ENCODE measurements at places on chromosomes 11 and 22. TPM values are rescaled to one million over a fixed set of nuclear protein-coding genes. Genes with fewer than 3 reads are reported as not detected.

Gene LDHAL6A
- total RNA-seq: not detected

Gene NXPE2
- total RNA-seq: not detected

Gene GDPD4
- total RNA-seq: not detected

Gene BRSK2
- total RNA-seq: not detected

Gene OR5T3
- total RNA-seq: not detected

DNA sequence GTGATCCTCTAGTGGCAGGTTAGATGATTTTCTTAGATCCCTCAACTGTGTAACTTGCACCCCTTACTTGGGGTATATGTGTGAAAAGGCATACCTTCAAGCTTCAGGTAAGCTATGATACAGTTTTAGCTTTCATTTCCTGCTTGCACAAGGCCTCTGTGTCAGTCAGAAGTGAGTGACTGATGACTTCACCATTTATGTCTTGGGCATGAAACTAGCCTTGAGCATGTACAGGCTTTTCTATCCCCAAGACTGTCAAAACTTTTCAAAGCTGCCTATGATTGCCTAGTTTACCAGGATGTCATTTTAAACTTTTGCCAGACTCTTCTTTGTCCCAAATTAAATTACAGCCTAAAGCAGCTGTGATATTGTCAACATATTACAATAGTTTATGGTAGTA is 286.1 kb upstream of the CNTN5 start:
- H3K4me1 ChIP-seq: no peaks in the 10 kb centered on the region
- H3K27me3 ChIP-seq: no peaks in the 10 kb centered on the region
- H3K36me3 ChIP-seq: no peaks in the 10 kb centered on the region
- DNase-seq: no peak

GRCh38 chr22:27784120-27784475 is 17.5 kb downstream of the MN1 start:
- peak overlapping the region; percentile 59 for H3K4me3 ChIP-seq
- DNase-seq: no peak
- H3K27ac ChIP-seq: peak overlapping the region; percentile 95

GRCh38 chr22:22717664-22718063 is 73.2 kb downstream of the GGTLC2 start:
- no peaks in the 10 kb centered on the region for H3K36me3 ChIP-seq
- H3K4me1 ChIP-seq: no peaks in the 10 kb centered on the region
- H3K4me3 ChIP-seq: no peak overlapping the region

- H3K27ac ChIP-seq: no peak overlapping the region
- no peaks in the 10 kb centered on the region for H3K36me3 ChIP-seq
- H3K4me3 ChIP-seq: no peak overlapping the region
- DNase-seq: no peak
Measured at GRCh38 chr11:102806296-102806695, 8.3 kb upstream of the MMP1 start.

- no peak for DNase-seq
- H3K4me1 ChIP-seq: peaks cover 12% of the 10 kb centered on the region
- H3K4me3 ChIP-seq: no peak overlapping the region
- peaks cover 20% of the 10 kb centered on the region for H3K36me3 ChIP-seq
- H3K27me3 ChIP-seq: no peaks in the 10 kb centered on the region
Measured at GRCh38 chr11:65017937-65018336, 4.0 kb downstream of the ARL2 start.

DNA sequence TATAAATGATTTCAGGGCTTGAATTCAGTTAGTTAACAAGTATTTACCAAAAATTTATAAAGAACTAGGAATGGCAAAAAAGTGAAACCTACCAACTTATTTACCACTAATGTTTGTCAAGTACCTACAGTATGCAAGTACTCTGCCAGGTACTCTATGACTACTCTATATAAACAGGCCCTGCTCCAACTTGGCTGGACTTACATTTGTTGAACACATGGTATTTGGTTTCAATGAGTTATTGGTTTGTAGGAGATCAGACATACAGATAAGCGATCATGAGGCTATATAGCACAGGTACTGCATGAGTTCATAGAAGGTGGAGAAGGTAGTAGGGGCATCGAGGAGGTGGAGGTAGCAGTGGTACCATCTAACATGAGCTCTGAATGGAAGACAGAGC is 159.9 kb upstream of the PDGFD start:
- no peak overlapping the region for H3K4me3 ChIP-seq
- no peaks in the 10 kb centered on the region for H3K36me3 ChIP-seq
- no peaks in the 10 kb centered on the region for H3K4me1 ChIP-seq
- DNase-seq: no peak
- no peak overlapping the region for H3K27ac ChIP-seq

- no peaks in the 10 kb centered on the region for H3K27me3 ChIP-seq
- H3K36me3 ChIP-seq: no peaks in the 10 kb centered on the region
- no peak overlapping the region for H3K27ac ChIP-seq
- no peak overlapping the region for H3K4me3 ChIP-seq
- H3K4me1 ChIP-seq: no peaks in the 10 kb centered on the region
Measured at GRCh38 chr11:73833067-73833466, 43.6 kb downstream of the COA4 start.

DNA sequence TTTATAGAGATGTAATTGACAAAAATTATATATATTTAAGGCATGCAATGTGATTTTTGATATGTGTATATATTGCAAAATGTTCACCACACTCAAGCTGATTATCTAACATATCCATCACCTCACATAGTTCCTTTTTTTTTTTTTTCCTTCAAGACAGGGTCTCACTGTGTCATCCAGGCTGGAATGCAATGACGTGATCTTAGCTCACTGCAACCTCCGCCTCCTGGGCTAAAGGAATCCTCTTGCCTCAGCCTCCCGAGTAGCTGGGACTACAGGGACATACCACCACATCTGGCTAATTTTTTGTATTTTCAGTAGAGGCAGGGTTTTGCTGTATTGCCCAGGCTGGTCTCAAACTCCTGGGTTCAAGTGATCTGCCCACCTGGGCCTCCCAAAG is 65.1 kb upstream of the SLC35C1 start:
- no peaks in the 10 kb centered on the region for H3K27me3 ChIP-seq
- no peak for DNase-seq
- H3K4me3 ChIP-seq: no peak overlapping the region
- no peak overlapping the region for H3K27ac ChIP-seq
- H3K36me3 ChIP-seq: no peaks in the 10 kb centered on the region

DNA sequence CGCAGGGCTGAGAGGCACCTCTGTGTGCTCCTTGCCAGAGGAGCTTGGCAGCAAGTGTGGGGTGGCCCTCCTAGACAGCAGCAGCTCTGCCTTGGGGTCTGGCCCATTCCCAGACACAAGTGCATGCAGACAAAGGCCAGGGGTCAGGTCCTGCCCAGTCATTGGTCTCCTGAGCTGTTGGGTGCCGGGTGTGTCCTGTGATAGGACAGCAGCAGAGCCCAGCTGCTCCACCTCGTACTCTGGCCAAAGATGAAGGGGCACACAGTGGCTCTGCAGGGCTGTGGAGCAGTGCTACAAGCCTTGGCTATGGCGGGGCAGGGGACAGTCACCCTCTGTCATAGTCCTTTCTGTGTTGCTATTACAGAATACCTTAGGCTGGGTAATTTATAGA is 17.3 kb upstream of the OSBPL5 start:
- H3K36me3 ChIP-seq: no peaks in the 10 kb centered on the region
- DNase-seq: no peak
- H3K27me3 ChIP-seq: no peaks in the 10 kb centered on the region
- no peak overlapping the region for H3K4me3 ChIP-seq

Data from thoracic aorta (tissue), 2 donors.